ENCODE measurements at places on chromosomes 6 and 20.

- no peak for DNase-seq
These were observed 990 bp downstream of the ZFP57 start for GRCh38 chr6:29679962-29680361.

DNA sequence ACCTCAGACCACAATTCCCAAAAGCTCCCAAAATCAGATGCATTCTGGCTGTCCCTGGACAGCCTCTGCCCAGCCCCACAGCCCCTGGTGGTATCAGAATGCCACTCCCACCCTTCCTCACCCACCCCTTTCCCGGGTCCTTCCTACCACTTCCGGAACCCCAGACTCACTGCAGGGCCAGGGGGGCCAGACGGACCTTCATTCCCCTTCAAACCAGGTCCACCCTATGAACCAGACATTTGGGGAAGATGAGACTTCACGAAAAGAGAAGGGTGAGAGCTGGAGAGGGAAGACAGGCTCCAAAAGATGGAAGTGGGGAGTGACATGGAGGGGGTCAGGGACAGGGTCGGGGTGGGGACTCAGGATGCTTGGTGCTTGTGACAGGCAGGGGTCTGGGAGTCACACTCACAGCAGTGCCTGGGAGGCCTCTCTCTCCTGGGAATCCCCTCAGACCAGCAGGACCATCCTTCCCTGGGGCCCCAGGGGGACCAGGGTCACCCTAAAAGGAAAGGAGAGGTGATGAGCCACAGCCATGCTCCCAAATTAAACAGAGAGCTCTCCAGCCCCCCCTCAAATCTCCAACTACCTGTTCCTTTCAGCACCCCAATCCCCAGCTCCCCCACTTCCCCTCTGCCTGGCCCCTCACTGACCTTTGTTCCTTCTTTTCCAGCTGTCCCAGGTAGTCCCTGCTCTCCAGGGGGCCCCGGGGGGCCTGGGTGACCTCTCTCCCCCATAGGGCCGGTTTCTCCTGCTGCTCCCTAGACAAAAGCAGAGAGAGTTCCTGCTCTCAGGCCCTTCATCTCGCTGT lies 20.2 kb downstream of the COL11A2 start:
- DNase-seq = no peak

- DNase-seq = no peak
These were observed 287.0 kb upstream of the STXBP5 start for GRCh38 chr6:146917182-146917581.

- no peak for DNase-seq
These were observed 135.4 kb downstream of the NRN1 start for GRCh38 chr6:5871296-5871695.

DNA sequence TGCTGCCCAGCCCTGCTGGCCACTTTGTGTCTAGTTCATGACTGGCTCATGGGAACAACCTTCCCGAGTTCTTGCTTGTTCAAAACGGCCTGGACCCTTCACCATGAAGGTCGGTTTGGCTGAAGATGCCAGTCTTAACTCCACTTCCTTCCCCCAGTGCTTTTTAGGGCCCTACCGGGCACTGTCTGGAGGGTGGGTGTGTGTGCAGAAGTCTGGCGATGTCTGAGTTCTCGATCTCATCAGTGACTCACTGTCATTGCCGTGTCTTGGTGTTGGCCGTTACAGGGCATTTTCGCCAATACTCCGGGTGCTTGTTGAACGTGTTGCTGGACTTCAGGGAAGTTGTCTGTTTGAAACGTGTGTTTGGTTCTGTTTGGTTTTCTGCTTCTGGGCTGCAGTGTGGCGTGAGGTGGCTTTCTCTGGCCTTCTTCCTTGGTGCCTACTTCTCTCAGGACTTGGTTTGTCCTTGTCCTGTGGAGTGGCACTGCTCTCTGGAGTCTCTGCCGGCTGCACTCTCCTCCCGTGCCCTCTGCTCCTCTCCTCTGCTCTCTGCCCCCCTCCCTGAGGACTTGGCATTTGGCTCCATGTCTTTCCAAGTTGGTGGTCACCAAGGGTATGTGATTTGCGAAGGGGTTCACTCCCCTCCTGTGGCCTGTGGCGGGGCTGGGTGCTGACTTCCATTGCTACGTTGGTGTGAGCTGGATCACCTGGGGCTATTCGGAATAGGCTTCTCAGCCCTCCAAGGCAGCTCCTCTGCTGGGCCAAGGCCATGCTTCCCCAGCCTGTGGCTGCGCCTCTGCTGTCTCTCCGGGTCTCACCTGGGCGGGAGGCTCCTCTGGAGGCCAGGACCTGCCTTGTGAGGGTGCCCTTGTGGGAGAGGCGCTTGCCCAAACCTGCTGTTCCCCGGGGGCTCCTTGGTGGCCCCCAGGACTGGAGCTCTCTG lies 38.2 kb downstream of the PYGB start:
- no peak for DNase-seq

GRCh38 chr20:36162272-36162966 lies 7.9 kb downstream of the EPB41L1 start:
- DNase-seq = no peak

DNA sequence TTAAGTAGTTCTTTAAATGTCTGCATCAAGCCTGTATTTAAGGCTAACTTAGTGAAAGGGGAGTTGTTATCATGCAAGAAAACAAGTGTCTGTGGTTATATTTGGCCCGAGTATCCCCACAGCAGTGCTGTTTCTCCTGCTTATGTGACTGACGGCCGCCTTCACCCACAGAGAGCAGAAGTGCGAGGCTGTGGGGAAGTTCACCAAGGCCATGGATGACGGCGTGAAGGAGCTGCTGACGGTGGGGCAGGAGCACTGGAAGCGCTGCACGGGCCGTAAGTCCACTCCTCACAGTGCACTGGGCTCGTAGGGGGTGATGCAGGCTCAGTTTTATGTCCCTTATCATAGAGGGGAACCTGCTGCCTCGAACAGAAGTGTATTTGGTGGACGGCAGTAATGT lies 53.2 kb upstream of the SYNJ2 start:
- no peak for DNase-seq

DNA sequence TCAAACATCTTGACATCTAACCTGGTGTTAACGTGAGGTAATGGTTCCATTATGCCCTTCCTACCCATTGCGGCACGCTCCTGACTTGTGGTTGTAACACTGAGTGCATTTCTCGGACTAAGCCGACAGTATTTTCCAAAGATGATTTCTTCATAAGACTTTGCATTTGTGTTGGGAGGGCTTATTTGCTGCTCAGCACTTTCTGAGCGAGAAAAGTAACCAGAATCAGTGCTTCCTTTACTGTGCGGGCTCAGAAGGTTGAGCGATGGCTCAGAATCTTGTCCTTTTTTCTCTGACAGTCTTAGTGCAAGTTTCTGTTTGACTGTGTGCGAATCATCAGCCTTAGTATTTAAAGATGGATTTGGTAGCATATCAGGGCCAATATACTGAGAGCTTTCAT lies 171.7 kb downstream of the HIVEP2 start:
- no peak for DNase-seq

- no peak for DNase-seq
These were observed 10.1 kb upstream of the TCF15 start for GRCh38 chr20:620246-620645.

DNA sequence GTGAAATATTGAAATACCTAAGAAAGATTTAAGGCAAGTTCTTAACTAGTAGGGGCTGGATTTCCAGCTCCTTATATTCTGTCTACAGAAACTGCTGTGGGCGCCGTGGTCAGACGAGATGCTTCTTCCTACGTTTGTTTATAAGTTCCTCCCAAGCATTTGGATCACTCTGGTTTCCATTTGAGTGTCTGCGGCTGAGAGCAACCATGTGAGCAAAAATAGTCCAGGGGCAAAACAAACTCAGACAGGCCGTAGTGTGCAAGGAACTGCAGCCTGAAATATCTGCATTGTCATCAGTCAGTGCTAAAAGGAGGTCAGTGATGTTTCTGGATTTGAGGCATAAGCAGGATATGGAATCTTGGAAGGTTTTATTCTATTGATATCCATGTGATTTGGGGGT lies 485.9 kb upstream of the JAG1 start:
- DNase-seq = peak; percentile 83

- peak; percentile 93 for DNase-seq
These were observed 187.9 kb upstream of the ARID1B start for GRCh38 chr6:156589281-156589680.
